ENCODE measurements at places on chromosomes 12 and 14.

DNA sequence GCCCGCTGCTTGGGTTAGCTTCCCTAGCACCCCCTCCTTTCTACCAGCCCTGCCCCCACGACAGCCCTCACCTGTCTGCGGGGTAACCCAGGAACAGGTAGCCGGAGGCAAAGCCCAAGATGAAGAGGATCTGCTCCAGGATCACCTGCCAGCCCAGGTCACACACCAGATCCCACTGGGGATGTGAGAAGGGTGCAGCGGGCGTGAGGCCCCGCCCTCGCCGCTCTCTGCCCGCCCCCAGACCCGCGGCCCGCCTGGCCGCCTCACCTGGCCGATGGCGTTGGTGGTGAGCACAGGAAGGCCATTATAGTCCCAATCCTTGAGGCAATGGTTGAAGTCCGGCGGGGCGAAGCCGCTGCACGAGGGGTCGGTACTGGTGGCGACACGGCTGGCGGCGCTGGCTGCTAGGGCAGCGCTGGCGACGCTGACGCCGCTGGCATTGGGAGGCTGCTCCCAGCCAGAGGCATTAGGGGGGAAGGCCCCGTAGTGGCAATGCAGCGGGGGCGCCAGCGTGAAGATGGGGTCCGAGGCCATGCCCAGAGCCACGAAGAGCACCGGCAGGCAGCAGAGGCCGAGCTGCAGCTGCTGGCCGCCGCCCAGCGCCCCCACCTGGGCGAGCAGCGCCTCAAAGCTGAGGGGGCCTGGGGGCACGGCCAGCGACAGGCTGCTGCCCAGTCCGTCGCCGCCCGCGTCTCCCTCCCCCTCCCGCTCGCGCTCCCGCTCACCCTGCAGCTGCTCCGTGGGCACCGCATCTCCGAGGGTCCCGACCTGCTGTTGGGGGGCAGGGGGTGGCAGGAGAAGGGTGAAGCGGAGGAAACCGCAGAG, 794 bp downstream of the SLC22A17 start:
- DNase-seq: no peak

DNA sequence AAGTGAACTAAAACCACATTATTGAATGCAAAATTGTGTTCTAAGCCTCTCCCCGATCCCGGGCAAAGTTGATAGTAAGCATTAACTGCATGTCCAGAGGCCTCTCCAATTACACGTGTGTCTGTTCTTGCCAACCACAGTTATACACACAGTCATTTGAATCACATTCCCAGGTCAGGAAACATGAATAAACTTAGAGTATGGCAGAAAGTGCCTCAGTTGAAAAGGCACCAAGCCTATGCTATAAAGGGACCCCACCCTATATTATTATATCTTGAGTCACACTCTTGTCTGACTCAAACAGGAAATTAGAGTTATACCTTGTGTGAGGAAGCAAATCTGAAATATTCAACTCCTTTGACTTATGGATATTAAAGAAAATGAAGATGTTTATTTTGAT, 128.3 kb upstream of the STXBP6 start:
- no peak for DNase-seq

- DNase-seq: no peak
Observed at GRCh38 chr12:132886529-132887477, 602 bp downstream of the CHFR start.

DNA sequence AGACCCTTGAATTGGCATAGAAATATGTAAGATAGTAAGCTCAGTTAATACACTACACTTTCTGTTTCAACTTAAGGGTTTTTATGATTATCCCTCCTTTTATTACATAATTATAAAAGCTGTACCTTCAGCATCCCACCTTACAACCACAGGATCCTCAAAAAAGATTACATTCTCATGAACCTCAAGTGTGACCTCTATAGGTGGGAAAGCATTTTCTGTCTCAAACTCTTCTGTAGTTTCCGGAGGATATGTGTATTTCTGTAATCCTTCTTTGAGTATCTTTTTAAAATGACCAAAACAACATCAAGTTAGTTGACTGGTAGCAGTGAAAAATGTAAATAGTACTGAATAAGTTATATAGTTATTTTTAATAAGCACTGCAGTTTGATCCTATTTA, 75.9 kb downstream of the DNAI7 start:
- DNase-seq: no peak

DNA sequence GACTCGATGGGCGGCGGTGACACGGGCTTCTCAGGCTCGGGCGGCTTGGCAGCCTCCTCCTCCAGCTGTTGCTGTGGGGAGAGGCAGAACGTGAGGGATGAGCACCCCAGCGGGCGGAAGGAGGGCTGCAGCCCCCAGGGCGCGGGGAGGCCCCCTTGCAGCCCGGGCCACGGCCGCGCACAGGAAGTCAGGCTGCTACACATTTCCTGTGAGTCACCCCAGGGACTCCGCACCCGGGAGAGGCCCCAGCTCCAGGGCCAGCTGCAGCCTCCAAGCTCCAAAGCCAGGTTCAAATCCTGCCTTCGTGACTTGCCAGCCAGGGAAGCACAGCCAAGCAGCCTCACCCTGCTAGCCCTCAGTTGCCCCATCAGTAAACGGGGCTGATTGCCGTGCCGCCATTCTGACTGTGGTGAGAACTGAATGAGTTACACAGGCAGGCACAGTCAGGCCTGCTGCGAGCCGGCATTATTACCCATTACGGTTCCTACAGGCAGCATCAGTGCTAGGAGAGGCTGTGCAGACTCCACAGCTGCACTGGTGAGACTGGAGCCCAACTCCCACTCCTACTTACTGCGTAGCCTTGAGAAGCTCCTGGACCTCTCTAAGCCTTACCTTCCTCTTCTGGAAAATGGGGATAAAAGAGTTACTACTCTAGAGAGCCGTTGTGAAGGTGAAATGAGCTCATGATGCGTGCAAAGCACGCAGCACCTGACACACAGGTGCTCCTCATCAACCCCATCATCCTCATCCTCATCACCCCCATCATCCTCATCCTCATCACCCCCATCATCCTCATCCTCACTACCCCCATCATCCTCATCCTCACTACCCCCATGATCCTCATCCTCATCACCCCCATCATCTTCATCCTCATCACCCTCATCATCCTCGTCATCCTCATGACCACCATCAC, 100.9 kb downstream of the NCOR2 start:
- no peak for DNase-seq

GRCh38 chr14:28143316-28143715, 623.3 kb upstream of the FOXG1 start:
- no peak for DNase-seq

GRCh38 chr14:101821528-101821927, 60.0 kb downstream of the PPP2R5C start:
- no peak for DNase-seq

DNA sequence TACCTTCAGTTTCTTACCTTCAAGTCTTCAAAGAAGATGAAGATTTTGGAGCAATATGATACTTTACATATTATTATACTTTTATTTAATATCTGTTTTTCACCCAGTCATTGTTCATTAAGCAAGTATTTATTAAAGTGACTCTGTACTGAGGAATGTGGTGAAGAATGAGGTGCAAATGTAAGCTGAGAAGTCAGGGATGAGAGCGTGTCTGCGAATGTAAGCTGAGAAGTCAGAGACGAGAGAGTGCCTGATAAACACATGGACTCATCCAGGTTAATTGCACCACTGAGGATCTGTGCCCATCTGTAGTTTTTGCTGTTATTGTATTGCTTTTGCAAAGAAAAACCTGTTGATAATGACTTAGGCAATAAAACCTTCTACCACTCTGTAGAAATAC, 211.9 kb upstream of the FAR2 start:
- DNase-seq: no peak

DNA sequence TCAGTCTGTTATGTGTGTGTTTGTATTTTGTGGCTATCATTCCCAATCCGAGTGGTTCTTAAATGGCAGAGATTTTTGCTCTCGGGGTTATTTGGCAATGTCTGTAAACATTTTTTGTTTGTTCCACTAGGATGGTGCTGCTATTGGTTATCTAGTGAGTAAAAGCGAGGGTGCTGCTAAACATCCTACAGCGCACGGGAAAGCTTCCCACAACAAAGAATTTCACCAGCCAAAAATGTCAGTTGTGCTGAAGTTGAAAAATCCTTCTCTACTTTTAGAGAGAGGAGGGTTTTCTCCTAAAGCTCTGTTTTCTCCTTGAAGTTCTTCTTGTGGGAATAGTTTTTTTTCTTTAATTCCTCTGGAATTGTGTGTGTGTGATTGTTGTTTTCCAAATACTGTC, 2.4 kb downstream of the EXD2 start:
- no peak for DNase-seq

GRCh38 chr12:118377021-118377883, 897 bp downstream of the SUDS3 start:
- DNase-seq: no peak

DNA sequence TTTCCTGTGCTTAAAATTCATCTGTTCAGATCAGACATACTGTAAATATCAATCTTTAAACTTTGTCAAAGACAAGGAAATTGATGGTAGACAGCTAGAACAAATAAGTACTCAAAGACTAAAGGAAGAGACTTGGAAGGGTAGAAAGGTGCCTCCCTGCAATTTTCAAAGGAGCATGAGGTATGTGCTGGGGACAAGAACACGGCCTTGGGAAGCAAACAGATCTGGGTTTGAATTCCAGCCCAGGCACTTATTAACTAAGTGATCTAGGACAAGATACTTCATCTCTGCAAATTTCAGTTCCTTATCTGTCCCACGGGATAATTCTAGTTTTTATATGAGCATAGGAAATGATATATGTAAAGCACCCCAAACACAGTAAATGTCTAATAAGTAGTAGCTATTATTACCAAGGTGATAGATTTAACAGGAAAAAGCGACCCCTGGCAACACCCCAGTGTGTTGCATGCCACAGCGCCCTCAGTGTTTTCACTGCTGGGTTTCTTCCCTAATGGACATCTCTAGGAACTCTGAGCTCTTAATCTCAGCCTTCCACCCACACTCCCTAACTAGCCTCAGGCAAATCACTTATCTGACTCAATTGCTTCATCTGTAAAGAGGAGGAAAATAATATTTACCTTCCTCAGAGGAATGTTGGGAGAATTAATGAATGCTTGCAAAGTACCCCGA, 44.7 kb upstream of the BMP4 start:
- DNase-seq: no peak

- DNase-seq: no peak
Observed at GRCh38 chr14:34203251-34203722, 252.4 kb upstream of the EGLN3 start.

GRCh38 chr12:110111476-110112334, 12.5 kb upstream of the IFT81 start:
- DNase-seq: no peak

DNA sequence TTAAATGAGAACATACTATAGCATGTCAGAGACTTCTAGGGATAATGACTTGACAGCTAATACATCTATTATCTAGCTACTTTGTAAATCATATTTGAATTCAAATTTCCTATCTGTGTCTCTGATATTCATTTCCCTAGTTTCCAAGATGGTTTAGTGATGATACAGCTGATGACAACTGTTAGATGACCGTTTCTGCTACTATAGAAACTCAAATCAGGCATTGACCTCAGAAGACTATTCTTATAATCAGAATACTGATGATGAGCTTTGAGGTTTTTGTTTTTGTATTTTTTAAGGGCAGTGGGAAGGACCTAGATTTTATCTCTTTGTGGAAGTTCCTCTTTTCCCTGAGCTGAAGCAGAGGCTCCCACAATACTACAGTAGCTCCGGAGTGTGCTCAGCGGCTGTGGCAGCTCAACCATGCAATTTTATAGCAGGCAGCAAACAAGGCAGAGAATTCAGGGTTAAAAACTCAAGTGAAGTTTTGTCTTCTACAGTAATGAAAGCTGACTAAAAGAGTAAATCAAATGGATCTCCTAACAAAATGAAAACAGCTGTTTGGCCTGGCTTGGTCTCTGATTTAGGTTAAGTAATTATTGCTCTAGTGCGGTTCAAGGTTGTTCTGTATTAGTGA, 145.1 kb downstream of the SLC25A21 start:
- no peak for DNase-seq

- DNase-seq: peak; percentile 32
Observed at GRCh38 chr14:61695695-61696527, 598 bp downstream of the HIF1A start.

- no peak for DNase-seq
Observed at GRCh38 chr12:104953323-104953722, 4.8 kb downstream of the SLC41A2 start.

DNA sequence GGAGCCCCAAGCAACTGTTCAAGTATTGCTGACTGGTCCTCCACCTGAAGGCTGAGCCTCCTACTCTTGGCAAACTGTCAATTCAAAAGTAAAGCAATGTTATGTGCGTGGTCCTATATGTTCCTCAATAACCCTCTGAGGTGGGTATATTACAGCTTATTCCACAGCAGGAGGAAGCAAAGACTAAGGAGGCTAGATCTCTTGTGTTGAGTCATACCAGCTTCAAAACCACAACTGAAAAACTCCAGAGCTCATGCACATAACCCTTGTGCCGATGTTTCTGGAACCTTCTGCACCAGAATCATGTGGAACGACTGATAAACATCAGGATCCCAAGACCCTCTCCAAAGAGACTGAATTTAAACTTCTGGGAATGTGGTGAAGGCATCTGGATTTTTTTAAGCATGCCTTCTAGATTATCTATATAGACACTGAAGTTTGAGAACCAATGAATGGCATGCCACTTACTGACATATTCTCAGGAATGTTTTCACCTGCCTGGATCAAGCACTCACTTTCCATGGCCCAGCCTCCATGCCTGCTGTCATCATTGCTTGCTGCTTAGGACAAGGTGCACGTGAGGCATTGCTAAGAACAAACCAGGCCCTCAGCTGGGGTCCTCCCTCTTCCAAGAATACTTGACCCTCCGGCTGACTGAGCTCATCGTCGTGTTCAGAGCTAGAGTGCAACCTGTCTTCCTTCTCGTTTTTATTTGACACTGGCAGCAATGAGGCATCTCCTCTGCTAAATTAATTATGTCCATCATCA, 194.7 kb downstream of the BCL11B start:
- DNase-seq: no peak

DNA sequence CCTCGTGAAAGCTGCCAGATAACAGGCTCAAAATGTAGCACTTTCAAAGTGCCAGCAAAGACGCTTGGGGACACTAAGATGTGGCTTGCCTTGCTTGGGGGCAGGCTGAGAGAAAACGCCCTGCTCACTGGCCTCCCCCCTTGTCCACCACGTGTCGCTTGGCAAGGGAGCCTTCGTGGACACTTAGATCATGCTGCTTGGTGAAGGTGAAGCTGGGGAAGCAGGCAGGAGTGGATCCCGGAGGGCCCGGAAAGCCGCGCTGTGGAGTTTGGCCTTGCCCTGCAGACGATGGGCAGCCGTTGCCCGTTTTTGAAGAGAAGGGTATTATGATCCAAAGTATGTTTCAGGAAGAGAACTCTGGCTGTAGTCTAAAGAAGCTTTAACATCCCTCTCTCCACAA, 53.4 kb upstream of the BDKRB2 start:
- no peak for DNase-seq

Measured in omental fat pad (tissue), 4 donors.